ENCODE measurements at places on chromosomes 11 and 22. TPM values are rescaled to one million over a fixed set of nuclear protein-coding genes. Genes with fewer than 3 reads are reported as not detected.

The PRG3 gene
- not detected for total RNA-seq

The DDI1 gene
- not detected for total RNA-seq

The RNF121 gene
- total RNA-seq, result 10.9 TPM

The SLC5A4 gene
- total RNA-seq, result 0.40 TPM

The ADM2 gene
- total RNA-seq, result under 0.01 TPM

The OR9G1 gene
- not detected for total RNA-seq

The TRIOBP gene
- 149 TPM for total RNA-seq

The DEUP1 gene
- not detected for total RNA-seq

The TEX12 gene
- not detected for total RNA-seq

The RTN4RL2 gene
- 0.68 TPM for total RNA-seq

The LINC01488 gene
- not detected for total RNA-seq

The UBE2L3 gene
- total RNA-seq, result 39.4 TPM

The OR4D5 gene
- total RNA-seq, result not detected

The LRRC32 gene
- total RNA-seq, result 3.0 TPM

The WBP2NL gene
- 0.95 TPM for total RNA-seq

The PI4KA gene
- total RNA-seq, result 33.8 TPM

The SF1 gene
- total RNA-seq, result 292 TPM

The ANO5 gene
- total RNA-seq, result 0.48 TPM

The SOX6 gene
- total RNA-seq, result 7.8 TPM

The SEC14L2 gene
- 27.7 TPM for total RNA-seq

The ENTHD1 gene
- not detected for total RNA-seq

The SLC25A45 gene
- total RNA-seq, result 7.7 TPM

The MRGPRX4 gene
- not detected for total RNA-seq

The MUC2 gene
- total RNA-seq, result not detected

The OR8G5 gene
- total RNA-seq, result not detected

The CFAP300 gene
- 0.80 TPM for total RNA-seq

The CRYBB2 gene
- not detected for total RNA-seq

The LSP1 gene
- total RNA-seq, result 69.0 TPM

The TBX10 gene
- total RNA-seq, result not detected

The ZNF280B gene
- total RNA-seq, result 0.08 TPM

The MMP1 gene
- not detected for total RNA-seq

The GTSE1 gene
- total RNA-seq, result 8.0 TPM

The TNRC6B gene
- 30.9 TPM for total RNA-seq

The SLC36A4 gene
- total RNA-seq, result 12.7 TPM

The C11orf71 gene
- 5.7 TPM for total RNA-seq

The APOL5 gene
- total RNA-seq, result not detected

The NECTIN1 gene
- total RNA-seq, result 95.4 TPM

The C22orf42 gene
- not detected for total RNA-seq

The CSF2RB gene
- 1.5 TPM for total RNA-seq

The TREH gene
- not detected for total RNA-seq

The PISD gene
- total RNA-seq, result 30.2 TPM

The LRRC74B gene
- total RNA-seq, result not detected

The PTGDR2 gene
- 0.31 TPM for total RNA-seq

The DRICH1 gene
- total RNA-seq, result not detected

The BARX2 gene
- total RNA-seq, result 45.2 TPM

The WNT7B gene
- total RNA-seq, result 15.8 TPM

All from esophagus squamous epithelium (tissue), 5 donors.